ENCODE measurements at places on chromosomes 5 and 9.

DNA sequence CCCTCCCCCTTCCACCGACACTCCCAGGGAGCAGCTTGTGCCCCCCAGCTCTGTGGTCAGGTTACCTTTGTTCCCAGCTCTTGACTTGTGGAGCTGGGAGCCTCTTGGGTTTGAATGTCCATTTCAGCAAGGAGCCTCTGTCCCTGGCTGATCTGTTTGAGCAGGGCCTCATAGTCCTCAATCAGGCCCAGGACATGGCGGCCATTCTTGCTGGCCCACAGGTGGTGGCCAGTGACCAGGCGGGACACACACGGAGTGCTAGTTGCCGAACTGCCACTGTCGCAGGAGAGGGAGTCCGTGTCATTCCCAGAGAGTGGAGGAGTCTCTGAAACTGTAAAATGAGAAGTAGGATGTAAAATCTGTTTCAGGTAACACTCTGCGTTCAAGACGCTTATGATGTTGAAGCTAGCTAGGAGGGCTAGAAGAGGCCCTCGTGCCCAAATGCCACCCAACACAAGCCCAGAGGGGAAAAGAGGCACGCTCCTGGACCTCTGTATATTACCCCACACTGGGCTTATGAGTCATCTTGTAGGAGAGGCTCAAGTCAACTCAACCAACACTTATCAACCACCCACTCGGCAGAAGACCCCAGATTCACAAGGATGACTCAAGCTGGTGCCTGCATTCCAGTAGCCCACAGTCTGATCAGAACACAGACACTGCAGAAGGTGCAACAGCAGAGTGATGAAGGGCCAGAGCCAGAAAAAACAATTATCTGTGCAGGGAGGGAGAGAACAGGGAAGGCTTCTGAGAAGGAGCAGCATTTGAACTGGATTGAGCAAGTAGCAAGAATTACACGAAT lies 177.0 kb downstream of the CDK5RAP2 start:
- DNase-seq, result no peak

GRCh38 chr5:73280386-73280785 lies 107.4 kb downstream of the TMEM174 start:
- no peak for DNase-seq

DNA sequence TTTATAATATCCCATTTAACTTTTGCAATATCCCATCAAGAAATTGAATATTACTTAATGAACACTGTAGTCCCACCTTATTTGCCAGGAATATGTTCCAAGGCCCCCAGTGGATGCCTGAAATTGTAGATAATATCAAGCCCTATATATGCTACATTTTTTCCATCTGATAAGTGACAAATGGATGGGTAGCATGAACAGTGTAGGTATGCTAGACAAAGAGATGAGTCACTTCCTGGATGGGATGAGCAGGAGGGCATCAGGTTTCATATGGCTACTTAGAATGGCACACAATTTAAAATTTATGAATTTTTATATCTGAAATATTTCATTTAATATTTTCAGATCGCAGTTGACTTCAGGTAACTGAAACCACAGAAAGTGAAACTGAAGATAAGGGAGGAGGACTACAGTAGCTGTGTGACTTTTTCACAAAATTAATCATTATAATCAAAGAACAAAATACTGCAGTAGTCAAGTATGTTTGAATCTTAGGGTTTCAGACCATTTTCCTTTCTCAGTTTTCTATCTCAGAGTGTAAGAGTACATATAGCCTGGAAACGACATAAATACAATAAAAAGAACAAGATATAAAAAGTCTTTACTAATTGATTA lies 636.4 kb upstream of the ARRDC3 start:
- no peak for DNase-seq

DNA sequence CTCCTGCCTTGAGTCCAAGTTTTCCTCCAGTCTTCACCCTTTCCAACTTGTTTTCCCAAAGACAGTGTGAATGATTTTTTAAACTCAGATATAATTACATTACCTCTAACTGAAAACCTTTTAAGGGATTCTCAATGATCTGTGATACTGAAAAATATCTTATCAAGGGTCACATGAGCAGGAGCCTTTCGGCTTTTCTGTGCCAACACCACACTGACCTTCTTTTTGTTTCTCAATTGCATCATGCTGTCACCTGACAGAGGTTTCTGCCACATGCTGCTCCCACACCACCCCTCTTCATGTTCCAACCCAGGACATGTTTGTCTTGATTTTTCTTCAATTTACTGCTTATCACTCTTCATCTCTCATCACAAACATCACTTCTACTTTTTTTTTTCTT lies 820.0 kb downstream of the PRELID2 start:
- no peak for DNase-seq

- DNase-seq, result no peak
Observed at GRCh38 chr5:171475596-171475995, 56.1 kb downstream of the FGF18 start.

DNA sequence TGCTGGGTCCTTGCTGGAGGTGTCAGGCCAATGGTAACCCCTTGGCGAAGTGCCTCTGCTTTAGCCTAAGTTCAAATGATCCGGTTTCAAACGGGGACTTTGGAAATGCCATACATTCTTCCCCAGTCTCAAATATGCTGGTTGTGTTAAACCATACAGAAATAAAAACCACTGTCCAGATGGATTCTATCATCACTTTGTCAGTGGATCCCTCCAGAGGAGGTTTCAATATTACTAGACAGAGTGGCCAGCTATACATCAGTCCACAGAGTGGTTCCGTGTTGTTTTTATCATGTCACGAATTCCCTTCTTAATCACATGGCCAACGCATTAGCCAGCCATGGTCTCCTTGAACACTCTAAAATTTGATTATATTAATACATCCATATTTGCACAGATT lies 7.3 kb upstream of the RANBP17 start:
- DNase-seq, result no peak

DNA sequence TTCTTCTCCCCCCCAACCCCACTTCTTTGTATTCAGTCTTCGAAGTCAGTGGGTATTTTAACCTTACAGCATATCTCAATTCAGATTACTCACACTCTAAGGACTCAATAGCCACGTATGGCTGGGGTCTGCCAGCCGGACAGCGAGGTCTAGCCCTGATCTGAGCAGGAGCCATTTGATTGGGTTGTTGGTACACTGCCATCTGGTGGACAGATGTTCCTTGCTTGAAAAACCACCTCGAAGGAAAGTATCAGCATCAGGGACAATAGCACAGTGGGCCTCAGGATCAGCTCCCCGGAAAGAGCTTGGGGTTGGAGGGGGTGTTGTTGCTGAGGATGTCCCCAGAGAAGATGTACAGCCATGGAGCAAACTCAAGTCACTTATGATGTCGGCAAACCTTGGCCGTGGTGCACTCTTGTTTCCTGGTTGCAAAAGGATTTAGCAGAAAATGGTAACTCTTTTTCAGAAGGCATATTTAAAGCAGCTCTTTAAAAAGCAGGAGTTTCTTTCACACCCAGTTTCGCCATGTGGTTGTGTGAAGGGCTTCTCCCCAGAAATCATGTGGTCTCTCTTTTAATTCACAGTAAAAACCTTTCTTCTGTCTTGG lies 31.7 kb upstream of the KCNMB1 start:
- DNase-seq, result peak; percentile 76

- DNase-seq, result peak; percentile 77
Observed at GRCh38 chr5:135486131-135487036, 34.2 kb upstream of the TIFAB start.
